BJ (cell line): ENCODE measurements at places on chromosomes 7 and 10.

GRCh38 chr7:3374239-3374638 lies 73.2 kb downstream of the SDK1 start:
- DNase-seq: no peak

GRCh38 chr7:77664715-77665114 lies 31.5 kb upstream of the RSBN1L start:
- no peak for DNase-seq

DNA sequence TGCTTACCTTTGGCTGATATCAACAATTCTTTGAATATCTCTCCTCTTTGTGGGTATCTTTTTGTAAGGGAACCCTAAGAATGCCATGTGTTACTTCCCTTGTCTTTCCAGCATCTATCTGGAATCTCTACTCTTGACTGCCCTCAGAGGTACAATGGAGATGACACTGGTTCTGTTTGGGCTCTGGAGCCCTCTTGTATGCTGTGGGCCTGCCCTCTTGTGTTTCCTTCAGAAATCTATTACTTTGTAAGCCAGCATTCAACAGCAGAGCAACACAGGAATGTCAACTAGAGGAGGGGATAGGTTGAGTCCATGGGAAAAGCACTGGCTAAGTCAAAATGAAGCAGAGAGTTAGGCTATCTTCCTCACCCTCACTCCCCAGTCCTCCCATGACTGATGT lies 142.3 kb downstream of the XPNPEP1 start:
- DNase-seq: no peak

DNA sequence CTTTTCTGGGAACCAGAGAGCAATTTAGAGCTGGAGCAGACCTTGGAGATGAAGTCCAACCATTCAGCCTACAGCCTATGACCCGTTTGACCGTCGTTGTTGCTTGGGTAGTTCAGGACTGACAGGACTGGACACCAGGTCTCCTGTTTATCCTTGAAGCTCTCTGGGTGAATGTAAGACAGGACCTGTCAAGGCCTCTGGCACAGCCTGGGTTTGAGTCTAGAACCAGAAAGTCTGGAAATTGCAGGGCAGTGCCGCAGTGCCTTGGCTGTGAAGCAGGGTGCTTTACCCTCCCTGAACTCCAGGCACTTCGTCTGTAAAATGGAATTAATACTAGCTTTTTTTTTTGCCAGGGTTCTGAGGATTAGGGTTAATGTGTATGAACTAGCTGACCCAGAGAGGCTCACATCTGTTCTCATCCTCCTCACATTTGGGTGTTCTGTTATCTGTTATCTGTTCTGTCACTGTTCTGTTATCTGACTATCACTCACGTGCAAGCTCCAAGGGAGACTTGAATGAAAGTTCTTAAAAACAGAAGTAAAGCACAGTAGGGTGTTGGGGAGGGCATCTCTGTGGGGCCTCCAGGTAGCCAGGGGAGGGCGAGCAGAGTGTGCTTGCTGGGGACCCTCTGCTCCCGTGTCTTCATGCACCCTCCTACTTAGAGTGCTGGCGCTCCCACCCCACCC lies 9.9 kb downstream of the BLVRA start:
- no peak for DNase-seq
